ENCODE measurements at places on chromosomes 5 and 9. TPM values are rescaled to one million over a fixed set of nuclear protein-coding genes. Genes with fewer than 3 reads are reported as not detected.

GRCh38 chr9:29006628-29007027 lies 1433.3 kb upstream of the C9orf72 start:
- no peak for ATAC-seq

DNA sequence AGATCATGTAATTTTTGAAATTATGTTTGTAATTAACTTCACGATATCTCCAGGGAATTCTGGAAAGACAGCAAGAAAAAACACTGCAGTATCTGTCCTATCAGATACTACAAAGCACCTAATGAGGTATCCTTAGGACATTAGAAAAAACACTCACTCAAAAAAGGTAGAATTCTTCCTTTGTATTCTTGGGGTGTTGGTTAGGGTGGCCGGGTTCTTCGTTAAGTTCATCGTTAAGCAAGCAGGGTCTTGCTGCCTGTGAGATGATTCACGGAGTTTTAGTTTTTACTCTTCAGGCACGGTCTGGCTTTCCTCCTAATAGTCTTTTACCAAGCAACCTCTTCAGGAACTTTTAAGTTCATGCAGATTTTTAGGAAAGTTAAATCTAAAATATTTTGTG lies 91.4 kb upstream of the IRX4 start:
- ATAC-seq = no peak

DNA sequence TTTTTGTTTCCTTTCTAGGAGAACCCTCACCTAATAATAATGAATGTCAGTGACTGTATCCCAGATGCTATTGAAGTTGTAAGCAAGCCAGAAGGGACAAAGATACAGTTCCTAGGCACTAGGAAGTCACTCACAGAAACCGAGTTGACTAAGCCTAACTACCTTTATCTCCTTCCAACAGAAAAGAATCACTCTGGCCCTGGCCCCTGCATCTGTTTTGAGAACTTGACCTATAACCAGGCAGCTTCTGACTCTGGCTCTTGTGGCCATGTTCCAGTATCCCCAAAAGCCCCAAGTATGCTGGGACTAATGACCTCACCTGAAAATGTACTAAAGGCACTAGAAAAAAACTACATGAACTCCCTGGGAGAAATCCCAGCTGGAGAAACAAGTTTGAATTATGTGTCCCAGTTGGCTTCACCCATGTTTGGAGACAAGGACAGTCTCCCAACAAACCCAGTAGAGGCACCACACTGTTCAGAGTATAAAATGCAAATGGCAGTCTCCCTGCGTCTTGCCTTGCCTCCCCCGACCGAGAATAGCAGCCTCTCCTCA lies 87.1 kb downstream of the OSMR start:
- ATAC-seq = no peak

DNA sequence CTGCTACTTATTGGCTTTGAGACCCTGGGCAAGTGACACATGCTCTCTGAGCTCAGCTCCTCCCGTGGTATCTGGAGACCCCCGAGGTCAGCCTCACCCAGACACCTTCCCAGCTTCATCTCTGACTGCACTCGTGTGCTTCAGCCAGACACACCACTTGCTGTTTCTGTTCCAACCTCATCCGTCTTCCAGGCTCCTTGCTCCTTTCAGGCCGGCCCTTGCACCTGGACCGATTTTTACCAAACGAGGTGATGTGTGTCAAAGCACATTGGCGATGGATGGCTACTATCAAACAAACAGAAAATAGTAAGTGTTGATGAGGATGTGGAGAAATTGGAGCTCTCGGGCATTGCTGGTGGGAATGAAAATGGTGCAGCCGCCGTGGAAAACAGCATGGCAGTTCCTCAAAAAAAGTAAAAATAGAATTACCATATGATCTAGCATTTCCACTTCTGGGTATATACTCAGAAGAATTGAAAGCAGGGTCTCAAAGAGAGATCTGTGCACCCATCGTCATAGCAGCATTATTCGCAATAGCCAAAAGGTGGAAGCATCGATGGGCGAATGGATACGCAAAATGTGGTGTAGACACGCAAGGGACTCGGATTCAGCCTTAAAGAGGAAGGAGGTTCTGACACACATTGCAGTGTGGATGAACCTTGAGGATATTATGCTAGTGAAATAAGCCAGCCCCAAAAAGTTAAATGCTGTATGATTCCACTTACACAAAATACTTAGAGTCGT lies 96.1 kb upstream of the IER5L start:
- no peak for ATAC-seq

DNA sequence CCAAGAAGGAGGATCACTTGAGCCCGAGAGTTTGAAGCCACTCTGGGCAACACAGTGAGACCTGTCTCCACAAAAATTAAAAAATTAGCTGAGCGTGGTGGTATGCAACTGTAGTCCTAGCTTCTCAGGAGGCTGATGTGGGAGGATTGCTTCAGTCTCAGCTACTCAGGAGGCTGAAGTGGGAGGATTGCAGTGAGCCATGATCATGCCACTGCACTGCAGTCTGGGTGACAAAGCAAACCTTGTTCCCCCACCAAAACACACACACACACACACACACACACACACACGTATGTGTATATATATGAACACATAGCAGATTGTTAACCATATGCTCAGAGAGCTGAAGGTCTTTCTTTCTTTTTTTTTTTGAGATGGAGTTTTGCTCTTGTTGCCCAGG lies 157.5 kb upstream of the MAST4 start:
- ATAC-seq = no peak

Gene GPX8
- total RNA-seq = not detected

GRCh38 chr5:89374818-89375521 lies 492.0 kb upstream of the MEF2C start:
- no peak for ATAC-seq

- no peak for ATAC-seq
Measured at GRCh38 chr9:120184266-120184665, 395.7 kb downstream of the CDK5RAP2 start.

GRCh38 chr9:133967024-133967741 lies 24.9 kb downstream of the VAV2 start:
- no peak for ATAC-seq
